Osteoblast (primary cell): ENCODE measurements at places on chromosomes 7 and 10. TPM values are rescaled to one million over a fixed set of nuclear protein-coding genes. Genes with fewer than 3 reads are reported as not detected.

DNA sequence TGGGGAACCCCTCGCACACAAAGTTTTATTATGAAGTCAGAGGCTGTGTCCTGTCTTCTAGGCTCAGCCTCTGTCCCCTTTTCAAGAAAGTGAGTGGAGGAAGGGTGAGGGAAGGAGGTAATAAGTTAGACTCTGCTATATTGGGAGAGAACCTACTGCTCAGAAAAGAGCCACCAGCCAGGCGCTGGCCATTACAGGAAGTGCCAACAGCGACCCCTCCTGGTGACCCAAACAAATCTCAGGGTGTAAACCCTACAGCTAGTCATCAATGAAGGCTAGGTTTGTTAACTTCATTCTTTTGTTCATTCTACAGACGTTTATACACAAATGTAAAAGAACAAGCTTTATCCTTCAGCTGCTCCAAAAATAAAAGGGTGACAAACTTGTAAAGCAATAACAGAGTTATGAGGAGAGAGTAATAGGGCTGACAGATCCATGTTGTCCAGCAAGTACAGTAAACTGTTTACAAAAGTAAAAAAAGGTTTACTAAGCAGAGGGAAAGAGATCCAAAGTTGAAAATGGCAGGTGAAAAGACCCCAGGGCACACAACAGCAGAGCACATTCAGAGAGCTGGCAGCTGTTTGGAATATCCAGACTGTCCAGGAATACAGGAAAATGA, 82.7 kb downstream of the FAM204A start:
- no peak for DNase-seq

GRCh38 chr7:134613623-134614347, 32.9 kb upstream of the BPGM start:
- peak; percentile 72 for DNase-seq

- DNase-seq, result peak; percentile 14
These were observed 315.7 kb downstream of the EXOC4 start for GRCh38 chr7:133568544-133568943.

DNA sequence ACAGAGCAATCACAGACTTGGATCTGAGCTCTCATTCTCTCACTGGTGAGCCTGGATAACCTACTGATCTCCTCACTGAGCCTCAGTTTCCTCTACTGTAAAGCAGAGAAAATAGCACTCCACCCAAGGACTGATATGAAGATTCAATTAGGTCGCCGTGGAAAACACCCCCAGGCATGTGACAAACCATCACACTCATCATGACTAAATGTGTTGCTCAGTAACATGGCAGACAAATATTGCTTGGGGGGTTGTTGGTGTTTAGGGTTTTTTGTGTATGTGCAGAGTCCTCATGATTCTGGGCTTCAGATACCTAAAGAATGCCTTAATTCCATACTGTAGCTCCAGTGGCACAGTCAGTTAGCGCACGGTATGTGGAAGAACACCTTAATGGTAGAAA, 122.1 kb upstream of the TCF7L2 start:
- DNase-seq, result no peak

DNA sequence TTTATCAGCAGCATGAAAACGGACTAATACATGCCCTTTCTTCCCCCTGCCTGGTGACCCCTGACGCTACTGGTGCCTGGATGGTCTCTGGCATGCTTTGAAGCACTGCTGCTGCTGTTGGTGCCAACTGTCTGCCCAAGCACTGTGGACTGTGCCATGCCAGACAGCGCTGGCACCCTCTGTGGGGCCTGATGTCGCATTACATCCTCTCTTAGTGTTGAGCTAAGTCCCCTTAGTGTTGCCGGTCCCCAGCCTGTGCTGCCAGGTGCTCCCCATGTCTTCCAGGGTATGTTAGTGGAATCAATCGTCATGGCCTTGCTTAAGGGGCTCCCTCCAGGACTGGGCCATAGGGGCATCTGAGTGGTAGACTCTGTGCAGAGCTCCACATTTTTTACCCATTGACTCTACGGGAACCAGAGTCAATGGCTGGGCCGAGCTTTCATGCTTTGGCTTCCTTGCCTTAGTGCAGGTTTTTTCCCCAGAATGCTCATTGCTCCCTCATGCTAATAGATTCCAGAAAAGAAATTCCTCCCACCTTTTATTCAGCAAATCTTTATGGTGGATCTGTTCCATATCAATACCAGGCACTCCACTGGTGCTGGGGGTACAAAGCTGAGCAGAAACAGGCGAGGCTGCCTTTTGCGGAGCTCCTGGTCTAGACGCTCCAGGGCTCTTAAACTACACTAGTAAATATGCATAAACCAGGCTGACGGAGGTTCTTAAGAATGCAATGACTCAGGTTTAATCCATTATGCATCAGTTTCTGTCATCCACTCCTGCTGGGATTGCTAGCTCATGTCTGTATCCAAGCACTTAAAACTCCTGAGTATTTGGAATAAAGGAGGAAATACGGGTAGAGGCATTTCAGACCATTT, 21.8 kb upstream of the MRC1 start:
- DNase-seq, result peak; percentile 87

Gene CDHR3
- 6.5 and 8.3 TPM in 2 replicates for total RNA-seq

Gene CREB5
- total RNA-seq, result 5.0 and 5.1 TPM in 2 replicates

Gene TSPAN13
- 1.8 TPM in 2 replicates for total RNA-seq

DNA sequence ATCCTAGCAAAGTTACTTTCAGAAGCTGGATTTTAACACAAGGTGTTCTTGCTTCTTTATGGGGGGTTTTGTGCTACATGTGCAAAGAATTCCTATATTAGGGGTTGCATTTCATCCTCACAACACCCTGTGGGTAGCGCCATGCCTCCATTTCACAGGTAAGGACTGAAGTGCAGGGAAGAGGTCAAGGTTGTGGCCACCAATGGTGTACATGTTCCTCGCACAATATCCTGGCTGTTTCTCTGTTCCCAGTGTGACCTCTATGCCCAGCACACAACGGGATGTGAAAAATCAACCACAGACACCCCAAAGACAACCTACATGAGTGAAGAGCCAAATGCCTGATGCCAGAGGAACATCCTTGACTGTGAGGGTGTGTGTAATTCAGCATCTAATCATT, 80.8 kb downstream of the CHST15 start:
- DNase-seq, result peak; percentile 65

DNA sequence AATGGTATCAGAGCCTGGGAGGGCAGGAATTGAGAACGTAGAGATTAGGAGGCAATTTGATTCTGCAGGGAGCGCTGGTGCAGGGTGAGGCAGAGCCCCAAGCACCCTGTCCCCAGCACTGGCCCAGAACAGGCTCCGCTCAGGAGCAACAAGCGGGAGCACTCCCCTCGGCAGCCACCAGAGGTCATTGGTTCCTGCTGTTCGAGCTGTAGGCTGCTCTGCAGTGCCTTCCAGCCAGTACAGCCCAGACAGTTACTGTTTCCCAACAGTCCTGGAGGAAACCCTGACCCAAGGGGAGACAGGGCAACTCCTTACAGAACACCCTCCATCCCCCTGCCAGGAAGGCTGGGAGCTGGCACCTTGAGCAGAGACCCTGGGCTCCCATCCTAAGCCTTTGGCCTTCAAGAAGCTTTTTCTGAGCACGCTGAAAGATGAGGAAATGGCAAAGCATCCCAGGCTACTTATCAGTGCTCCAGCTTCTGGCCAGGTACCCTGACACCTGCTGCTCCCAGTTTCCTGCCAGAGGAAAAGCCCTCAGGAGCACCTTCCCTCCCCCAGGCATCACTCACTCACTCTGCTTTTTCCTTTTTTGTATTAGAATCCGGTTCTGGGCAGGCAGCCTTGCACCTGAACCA, 71.2 kb upstream of the EFCAB10 start:
- DNase-seq, result peak; percentile 95

GRCh38 chr10:106746868-106747267, 417.6 kb downstream of the SORCS1 start:
- no peak for DNase-seq

Gene AGR3
- not detected in 2 replicates for total RNA-seq

Gene ATG9B
- not detected in 2 replicates for total RNA-seq

- DNase-seq, result no peak
These were observed 34.5 kb upstream of the VDAC2 start for GRCh38 chr10:75176046-75176445.

DNA sequence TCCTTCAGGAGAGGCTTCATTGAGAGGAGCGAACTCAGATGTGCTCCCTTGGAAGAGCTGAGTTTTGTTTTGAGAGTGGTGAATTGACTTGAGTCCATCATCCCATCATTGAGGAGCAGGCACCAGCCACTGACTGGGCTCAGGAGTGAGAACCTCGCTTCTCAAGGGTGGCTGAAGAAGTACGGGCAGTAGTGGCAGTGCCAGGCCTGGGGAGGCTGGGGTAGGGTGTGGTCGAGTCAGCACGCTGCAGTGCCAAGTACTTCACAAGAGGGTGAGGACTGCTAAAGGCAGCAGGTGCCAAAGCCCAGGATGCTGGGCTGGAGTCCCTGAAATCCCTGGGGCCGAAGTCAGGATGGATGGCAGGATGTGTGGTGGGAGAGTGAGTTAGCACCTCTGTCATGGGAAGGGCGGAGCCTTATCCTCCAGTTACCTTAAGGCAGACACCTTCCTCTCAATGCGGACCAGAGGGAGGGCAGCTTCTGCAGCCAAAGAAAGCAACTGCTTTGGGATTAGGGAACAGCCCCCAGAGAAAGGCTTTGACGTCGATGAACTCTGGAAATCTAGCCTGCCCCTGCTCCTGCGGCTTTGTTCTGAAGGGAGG, 210.3 kb downstream of the CAMK1D start:
- no peak for DNase-seq

Gene IL6
- total RNA-seq, result 37.4 and 52.8 TPM in 2 replicates

DNA sequence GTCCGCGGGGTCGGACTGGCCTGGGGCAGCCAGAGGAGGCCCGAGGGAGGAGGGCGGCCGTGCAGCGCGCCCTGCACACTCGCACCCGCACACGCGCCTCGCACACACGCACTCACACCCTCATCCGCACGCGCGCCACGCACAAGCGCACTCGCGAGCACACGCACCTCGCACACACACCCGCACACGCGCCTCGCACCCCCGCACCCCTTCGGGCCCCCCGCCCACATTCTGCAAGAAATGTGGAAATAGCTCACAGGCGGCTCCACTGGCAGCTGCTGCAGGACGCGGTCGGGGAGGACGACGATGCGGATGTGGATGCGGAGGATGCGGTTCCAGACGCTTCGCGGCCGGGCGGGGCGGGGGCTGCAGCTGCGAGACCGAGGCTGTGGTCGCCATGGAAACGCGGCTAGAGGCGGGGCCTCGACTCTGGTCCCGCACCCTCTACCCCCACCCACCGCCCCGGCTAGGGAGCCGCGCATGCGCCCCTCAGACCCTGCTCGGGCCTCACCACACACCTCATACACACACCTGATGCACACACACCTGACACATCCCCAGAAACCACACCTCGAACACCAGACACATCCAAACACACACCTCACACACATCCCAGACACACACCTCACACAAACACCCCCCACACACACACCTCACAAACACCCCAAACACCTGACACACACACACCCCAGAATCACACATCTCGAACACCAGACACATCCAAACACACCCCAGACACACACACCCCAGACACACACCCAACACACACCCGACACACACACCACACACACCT, at the start of gene CALY:
Gene CALY, minus strand, starts transcription at position 320 of the 793 bp plus-strand sequence. CDS start 7,907 bp downstream, outside the sequence.
- DNase-seq, result peak; percentile 81

Gene SORCS1
- total RNA-seq, result not detected in 2 replicates

Gene CYP3A7
- not detected in 2 replicates for total RNA-seq

- no peak for DNase-seq
These were observed 43.4 kb downstream of the RGS10 start for GRCh38 chr10:119498889-119499676.

- no peak for DNase-seq
These were observed 110.6 kb upstream of the PRR15 start for GRCh38 chr7:29453021-29453420.

Gene GSTO2
- 1.8 and 2.2 TPM in 2 replicates for total RNA-seq

DNA sequence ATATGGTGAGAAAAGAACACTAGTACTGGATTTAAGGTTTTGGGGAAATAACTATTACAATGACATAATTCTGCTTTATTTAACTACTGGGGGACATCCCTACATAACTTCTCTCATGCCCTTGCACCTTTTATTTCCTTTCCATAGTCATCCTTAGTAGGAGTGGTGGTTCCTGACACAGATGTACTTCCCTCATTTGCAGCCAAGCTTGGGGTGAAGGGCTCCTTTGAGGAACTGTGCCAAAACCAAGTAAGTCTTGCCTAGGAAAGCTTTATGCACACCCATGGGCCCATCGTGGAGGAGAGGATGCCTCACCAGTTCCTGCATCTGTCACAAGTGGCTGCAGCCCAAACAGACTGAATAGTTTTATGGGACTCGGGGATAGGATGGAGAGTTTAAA, 20.6 kb downstream of the ZDHHC6 start:
- no peak for DNase-seq

DNA sequence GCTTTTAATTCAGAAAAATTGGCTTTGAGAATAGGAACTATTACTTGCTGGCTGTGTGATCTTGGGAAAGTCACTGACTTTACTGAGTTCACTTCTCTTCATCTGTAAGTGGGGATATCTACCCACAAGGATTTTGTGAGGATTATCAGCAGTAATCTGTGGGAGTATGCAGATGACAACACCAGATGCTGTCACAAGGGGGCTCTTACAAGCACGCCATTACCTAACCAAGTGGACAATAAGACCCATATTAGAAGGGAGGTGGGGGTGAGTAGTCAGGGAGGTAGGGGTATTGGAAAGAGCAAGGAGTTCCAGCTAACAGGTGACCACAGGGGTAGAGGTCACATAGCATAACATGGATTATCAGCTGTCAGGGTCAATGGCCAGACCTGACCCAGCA, 569.4 kb downstream of the SUGCT start:
- DNase-seq, result no peak

DNA sequence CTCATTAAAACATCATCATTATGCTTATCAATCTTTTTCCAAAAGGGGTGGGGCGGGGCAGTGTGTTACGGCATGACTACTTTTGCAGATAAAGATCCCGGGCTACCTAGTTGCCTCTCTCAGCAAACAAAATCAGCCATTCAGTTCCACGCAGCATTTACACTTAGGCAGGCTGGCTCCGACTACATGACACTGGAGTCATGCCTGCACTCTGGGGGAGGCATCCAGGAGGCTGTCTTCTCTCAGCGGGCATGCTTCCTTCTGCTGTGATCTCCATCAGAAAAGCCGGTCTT, 193.9 kb upstream of the TCF7L2 start:
- DNase-seq, result no peak

Gene ADARB2
- total RNA-seq, result not detected in 2 replicates

DNA sequence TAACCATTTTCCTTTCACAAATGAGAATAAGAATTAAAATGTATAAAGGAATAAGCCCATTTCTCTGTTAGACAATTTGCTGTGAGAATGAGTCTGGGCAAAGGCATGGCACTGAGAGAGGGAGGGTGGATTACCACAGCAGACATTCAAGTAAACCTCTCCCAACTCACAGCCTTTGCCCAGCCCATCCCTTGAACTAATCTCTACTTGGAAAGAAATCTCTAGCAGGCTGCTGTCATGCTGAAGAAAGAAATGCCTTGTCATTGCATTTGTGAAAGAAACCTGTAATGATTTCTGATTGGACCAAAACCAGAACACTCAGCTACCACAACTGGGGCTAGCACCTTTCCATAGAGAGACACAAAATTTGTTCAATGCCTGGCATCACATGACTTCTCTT, 39.2 kb downstream of the CH25H start:
- no peak for DNase-seq

- DNase-seq, result peak; percentile 18
These were observed 39.5 kb downstream of the CRHR2 start for GRCh38 chr7:30642789-30643188.
